CD4-positive, alpha-beta T cell treated with Interferon alpha-2 for 1 hour (primary cell): ENCODE measurements at places on chromosomes 16 and 17.

- DNase-seq = no peak
These were observed 930 bp downstream of the SPNS2 start for GRCh38 chr17:4499431-4500190.

DNA sequence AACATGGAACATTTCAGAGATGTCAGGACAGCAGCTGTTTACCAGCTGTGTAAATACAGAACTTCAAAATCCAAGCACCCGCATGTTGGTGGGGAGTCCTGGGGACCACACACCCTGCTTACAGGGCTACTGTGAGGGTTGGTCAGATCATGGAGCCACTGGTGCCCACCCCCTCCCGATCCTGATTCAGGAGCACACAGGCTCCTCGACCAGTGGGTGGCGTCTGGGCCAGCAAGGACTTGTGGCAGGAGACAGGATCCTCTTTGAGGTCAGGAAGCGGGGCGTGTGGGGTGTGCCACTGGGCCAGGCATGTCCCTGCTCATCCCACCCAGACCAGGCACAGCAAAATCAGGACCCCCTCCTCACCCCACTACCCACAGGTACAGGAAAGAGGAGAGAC is 83.6 kb downstream of the SDK2 start:
- DNase-seq = no peak

- DNase-seq = peak; percentile 62
These were observed 1.1 kb upstream of the ZNF747 start for GRCh38 chr16:30535777-30536190.

- peak; percentile 68 for DNase-seq
These were observed 3.9 kb downstream of the GLIS2 start for GRCh38 chr16:4319454-4320421.

- DNase-seq = no peak
These were observed 16.5 kb upstream of the NSMCE1 start for GRCh38 chr16:27284865-27285675.

DNA sequence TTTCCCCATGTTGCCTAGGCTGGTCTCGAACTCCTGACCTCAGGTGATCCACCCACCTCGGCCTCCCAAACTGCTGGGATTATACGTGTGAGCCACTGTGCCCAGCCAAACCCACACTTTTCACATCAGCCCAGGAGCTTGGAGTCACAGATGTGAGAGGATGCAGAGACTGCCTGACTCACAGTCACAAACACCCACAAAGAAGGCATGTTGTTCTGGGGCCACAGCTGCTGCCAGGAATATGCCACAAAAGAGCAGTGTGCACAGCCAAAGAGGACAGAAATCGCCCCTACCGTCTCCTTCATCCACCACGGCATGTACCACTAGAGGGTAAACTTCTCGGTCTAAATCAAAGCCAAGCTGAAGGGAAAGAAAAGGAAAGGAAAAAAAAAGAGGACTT is 25.1 kb upstream of the FOXJ1 start:
- no peak for DNase-seq

GRCh38 chr17:13743906-13744305 is 142.2 kb upstream of the HS3ST3A1 start:
- no peak for DNase-seq

GRCh38 chr17:69103557-69104233 is 38.0 kb downstream of the ABCA6 start:
- no peak for DNase-seq

DNA sequence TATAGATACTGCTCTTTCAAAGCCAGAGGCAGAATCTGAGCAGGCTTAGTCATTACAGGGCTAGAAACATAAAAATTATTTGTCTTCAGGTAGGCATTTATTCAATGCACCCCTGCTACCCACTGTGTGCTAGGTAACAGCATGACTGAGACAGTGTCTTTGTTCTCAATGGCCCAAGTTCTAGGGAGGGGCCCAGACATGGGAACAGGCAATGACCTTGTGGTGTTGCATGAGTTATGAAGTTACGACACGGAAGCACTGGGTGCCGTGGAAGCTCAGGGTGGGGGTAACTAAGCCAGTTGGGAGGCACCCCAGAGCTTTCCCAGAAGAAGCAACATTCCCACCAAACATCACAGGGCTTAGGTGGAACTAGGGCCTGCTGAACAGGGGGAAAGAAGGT is 87.0 kb downstream of the CPPED1 start:
- DNase-seq = no peak

GRCh38 chr17:17513626-17514025 is 17.4 kb upstream of the RASD1 start:
- no peak for DNase-seq

DNA sequence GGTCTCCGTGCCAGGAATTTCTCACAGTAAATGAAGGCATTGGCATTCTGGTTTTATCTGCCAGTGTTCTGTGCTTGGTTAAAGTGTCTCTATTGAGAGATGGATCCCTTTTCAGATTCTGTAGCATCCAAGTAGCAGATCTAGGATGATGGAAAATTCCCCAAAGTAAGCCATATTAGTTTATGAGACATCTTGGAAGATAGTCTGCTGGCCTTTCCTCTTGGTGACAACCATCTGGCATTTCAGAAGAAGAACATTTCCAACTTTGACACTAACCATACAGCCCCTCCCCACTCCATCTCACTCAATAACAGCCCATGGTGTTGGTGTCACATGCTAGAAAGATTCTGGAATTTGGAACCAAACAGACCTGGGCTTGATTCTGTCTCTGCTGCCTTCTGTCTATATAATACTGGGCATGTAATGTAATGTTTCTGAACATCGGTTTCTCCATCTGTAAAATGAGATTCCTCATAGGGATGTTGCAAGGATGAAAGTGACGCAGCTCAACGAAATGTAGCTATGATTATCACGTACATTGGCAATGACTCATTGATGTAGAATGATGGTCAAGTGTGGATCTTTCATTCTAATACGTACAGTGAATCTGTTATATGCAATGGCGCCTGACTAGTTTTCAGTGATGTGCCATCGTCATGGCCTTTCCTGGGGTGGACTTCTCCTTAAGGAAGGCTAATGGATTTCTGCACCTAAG is 32.6 kb upstream of the PIRT start:
- DNase-seq = no peak

DNA sequence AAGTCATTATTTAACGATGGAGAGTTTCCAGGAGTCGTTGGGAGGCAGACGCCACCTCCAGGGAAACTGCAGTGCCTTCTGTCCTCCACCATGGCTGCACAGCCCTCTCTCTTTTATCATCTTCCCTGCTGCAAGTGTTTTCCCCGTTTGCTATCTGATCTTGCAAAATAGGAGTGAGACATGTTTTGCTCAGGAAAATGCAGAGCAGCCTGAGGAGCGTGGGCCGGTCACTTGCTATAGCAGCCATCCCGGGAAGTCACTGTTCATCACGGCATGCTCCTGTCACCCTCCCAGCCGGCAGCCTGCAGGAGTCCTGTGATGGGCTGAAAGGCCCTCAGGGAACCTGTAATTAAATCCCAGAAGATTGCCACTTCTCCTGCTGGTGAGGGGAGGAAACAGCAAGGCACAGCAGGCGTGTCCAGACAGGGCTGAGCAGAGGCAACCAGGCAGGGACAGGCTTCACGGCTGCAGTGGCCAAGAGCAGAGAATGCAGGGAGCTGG is 143.1 kb downstream of the GSG1L start:
- DNase-seq = no peak

DNA sequence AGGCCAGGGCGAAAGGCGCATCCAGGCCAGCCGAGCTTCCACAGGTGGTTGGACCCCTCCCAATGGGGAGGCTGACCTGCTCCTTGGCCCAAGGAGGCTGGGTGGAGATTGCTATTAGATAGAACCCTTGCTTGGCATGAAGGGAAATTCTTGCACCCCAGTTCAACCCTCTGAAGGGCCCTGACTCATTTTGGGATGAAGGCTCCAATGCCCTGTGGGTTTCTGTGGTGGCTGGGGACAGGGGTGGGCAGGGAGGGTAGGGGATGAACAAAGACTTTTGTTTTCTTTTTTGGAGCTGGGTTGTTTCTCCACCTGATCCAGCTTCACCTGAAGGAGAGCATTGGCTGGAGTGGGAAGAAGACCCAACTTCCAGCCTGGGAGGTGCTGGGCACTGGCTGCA is 16.7 kb upstream of the TBX21 start:
- no peak for DNase-seq
